ENCODE measurements at places on chromosomes 11 and 22.

DNA sequence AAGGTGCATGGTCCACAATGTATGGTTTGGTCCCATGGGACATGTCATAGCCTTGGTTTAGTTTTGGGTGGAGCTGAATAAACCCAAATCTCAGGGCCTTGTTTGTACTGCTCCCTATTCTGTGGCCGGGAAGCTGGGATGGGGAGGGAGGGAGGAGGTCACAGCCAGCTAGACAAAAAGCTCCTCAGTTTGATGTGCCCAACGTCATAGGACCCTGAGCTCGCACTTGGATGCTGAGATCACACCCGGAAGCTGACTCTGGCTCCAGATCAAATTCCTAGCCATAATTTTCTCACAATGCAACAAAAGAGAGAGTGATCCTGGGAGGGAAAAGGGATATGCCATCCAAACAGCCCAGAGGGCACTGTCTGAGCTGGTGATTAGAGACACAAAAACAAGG is 1.5 kb downstream of the HSPB2 start:
- DNase-seq = no peak

DNA sequence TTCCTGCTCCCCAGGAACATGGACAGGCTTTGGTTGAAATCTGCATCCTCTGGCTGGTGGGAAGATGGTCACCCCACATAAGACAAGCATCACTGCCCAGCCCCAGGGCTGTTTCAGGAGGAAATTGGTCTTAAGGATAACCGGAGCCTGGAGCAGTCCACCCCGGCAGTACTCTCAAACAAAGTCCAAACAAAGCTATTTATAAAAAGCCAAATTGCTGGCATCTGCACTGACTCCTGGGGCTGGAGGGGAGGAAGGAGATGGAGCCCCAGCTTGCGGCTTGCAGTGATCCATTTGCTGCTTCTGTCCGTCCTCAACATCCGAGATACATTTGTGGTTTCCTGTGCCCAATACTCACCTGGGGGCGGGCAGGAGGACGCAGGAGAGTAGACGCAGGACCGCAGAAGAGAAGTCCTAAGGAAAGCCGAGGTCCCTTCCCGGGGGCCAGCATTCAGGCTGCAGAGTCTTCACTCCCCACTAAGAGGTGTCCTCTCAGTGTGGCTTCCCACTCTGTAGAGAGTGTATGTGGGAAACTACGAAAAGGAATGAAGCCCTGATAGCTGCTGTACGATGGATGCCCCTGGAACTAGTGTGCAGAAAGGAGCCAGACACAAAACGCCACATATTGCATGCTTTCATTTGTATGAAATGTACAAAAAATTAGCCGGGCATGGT is 107.3 kb upstream of the FGF3 start:
- DNase-seq = no peak

GRCh38 chr22:49433717-49434611 is 393.7 kb downstream of the BRD1 start:
- DNase-seq = no peak

DNA sequence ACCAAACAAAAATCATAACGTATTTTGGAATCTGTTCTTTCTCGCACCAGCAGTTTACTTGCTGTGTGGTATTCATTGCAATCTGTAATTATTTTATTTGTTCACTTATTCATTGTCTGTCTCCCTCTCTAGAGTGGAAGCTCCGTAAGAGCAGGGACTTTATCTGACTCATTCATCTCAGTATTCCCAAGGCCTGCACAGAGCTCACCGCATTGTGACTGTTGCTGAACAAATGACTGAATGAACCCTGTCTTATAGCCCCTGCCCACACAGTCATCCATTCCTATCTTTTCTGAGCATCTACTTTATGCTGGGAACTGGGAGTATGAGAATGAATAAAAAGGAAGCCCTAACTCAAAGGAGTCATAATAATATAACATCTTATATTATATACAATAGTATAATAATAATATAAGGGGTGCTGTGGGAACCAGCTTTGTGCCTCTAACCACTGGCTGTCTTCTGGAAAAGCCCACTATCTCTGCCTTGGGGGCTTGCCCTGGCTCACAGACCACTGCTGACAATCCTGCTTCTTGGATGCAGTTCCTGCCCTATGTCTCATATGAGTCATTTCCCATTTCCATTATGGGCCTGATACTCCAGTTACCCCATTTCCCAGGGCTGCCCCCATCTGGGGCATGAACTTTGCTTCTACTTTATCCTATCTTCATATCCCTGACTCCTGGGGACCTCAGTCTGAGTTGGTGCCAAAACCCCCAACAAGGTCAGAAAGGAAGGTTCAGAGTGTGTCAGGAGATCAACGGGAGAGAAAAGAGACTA is 11.0 kb downstream of the XRRA1 start:
- DNase-seq = no peak

GRCh38 chr11:14542324-14542723 is 22.1 kb upstream of the PSMA1 start:
- no peak for DNase-seq

DNA sequence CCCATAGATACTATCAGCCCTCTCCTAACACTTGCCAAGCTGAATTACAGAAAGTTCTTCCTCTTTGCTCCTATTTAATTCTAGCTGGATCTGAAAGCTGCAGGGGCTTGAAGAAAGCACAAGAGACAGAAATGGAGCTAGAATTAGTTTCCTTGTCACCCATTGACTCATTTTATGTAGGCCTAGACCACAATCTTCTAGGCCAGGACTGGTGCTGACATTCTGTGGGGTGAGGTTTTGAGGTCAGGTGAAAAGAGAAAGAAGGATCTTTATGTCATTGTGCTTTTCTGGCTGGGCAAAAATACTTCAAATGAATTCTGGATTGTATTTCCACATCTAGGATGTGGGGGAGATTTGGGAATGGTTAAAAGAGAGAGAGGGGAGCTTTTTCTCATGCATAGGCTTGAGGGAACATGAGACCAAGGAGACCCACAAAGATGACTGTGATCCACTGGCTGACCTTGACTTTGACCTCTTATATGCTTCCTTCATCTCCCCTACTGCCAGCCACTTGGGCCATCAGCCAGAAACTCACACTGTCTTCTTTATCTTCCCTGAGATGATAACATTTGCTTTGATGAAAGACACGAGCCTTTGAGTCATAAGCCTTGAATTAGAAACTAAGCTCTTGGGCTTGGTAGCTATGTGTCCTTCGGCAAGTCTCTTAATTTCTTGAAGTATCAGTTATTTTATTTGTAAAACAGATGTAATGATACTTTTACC is 274.9 kb upstream of the CADM1 start:
- DNase-seq = no peak

DNA sequence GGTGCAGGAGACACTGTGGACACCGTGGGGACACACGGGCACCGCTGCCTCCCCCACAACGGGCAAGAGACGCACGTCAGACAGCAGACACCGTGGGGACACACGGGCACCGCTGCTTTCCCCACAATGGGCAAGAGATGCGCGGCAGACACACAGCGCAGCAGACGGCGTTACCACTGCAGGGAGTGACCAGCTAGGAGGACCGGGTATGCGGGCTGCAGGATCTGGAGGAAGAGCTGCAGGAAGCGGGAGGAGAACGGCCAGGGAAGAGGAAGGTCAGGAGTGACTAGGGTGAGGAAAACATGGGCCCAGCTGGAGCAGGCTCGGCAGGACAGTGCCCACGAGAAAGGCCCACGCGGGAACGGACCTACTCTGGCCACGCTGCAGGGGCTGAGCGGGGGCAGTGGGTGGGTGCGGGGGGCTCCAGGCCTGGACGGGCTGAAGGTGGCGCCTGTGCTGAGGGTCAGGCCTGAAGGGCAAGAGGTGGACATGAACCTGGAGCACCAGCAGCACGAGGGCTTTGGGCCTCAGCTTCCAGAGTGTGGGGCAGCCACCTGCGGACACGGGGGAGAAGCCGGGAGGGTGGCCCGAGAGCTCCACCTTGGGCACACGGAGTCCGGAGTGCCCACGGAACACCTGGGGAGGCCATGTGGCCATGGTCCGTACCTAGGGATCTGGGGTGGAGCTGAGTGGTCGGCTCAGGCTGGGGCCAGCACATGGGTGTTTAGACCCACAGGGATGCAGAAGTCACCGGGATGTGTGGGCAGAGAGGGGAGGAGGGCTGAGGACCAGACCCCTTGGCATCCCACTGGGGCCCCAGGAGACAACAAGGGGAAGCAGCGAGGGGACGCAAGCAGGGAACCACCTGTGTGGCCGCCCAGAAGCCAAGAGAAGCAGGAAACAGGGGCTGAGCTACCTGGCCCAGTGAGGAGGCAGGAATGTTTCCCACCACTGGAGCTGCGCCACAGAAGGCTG is 16.5 kb downstream of the TOLLIP start:
- no peak for DNase-seq

DNA sequence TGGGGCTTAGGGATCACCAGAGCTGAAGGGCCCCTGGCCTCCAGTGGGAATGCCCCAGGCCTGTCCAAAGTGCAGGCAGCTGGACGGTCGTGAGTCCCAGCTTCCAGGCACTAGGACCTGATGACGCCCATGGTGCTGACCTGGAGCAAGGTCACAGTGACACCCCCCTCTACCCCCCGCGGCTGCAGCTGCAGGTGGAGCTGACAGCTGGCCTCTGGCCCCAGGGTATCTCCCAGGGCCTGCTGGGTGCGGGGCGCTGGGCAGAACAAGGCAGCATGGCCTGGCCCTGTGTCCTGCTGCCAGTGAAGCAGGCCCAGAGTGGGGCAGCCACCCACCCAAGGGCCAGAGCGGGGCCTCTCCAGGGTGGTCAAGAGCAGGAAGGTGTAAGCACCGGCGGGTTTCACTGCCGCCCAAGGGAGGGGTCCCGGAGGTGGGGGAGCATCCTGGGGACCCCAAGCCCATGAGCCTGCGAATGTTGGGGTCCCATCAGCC is 553 bp upstream of the TCIRG1 start:
- DNase-seq = no peak

DNA sequence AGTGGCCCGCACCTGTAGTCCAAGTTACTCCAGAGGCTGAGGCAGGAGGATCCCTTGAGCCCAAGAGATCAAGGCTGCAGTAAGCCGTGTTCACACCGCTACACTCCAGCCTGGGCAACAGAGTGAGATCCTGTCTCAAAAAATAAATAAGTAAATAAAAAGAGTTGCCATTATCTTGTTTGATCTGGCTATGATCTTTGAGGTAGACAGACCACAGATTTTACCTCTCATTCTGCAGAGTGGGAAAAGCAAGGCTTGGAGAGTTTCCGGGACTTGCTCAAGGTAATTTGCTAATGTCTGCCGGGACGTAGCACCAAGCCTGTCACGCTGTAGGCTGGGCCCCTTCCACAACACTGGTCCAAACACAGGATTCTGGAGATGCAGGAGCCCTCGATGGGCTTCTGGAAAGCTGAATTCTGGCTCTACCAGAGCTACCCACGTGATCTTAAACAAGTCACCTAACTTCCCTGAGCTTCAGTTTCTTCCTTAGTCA is 6.8 kb downstream of the GRAP2 start:
- DNase-seq = no peak

DNA sequence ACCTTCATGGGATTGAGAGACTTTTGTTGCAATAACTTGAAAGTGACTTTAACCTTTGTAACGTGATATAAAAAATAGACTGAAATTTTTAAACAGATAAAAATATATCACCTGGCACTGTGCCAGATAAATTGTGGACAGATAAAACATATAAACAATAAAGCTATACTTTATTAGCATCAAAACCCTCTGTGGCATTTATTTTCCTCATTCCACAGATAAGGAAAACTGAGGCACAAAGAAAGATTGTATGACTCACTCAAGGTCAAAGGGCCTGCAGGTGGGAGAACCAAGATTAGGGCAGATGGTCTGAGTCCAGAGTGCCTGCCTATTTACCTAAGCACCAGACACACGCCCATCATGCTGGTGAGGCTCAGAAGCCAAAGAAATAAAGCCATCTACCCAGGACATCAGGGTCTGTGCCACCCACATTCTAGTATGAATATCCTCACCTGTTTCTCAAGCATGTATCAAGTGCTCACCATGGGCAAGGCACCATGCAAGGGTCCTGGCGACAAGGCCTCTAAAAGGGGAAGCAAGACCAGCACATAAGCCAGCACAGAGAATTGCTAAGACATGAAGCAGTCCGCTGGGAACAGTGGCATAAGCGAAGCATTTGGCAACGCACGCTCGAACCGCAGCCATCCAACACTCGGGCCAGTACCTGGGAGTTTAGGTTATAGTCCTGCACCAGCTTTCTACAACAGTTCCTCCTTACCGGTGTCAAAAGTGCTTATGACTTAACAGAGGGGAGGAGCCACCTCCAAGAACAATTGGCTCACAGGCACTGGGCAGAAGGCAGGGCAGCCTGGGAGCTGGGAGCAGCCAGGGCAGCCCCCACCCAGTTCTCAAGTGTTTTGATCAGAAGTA is 17.6 kb downstream of the MYH9 start:
- no peak for DNase-seq

- DNase-seq = no peak
Measured at GRCh38 chr11:65424205-65425104, 1.9 kb downstream of the NEAT1 start.

DNA sequence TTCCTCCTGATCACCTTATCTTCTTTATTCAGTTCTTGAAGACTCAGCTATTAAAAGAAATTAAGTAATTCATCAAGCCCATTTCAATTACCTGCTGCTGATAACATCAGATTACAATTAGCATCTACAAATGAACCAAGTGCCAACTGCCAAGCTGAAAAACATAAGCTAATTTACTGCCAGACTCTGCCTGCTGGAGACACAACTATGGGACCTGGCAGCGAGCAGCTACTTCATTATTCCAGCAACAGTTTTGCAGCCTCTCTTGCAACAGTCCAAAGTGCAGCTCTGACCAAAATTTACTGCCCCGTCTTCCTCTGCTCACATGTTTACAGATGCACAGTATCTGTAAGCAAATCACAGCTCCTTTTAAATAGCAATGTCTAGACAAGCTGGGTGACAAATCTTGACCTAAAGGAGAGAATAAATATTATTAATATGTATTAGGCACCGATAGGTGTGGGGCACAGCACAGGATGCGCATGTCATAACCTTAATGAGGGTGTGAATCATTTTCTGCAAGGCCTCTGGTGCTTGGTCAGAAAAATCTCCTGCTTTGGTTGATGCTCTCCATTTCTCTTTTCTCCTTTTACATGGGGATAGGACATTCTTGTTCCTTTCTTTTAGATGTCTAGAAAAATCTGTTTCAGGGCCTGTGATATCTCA is 232.2 kb upstream of the PITPNB start:
- no peak for DNase-seq

DNA sequence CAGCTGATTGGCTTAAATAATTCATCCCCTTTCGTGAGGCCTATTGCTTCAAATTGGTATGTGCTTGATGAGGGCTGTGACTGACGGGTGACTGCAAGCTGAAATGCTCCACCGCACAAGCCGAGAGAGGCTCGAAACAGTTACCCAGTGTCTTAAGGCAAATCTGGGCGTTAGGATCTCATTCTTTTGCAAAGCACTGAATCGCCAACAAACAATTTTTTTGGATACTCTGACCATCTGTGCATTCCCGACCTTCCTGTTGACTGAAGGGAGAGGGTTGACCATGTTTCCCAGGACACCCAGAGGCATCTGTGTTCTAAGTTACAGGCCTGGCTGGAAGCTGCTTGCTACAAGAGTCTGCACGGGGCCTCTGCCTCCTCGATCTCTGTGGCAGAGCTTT is 32.1 kb downstream of the CACNG2 start:
- no peak for DNase-seq

- no peak for DNase-seq
Measured at GRCh38 chr11:18011633-18012032, 1.2 kb downstream of the SERGEF start.

GRCh38 chr11:78788533-78788932 is 213.9 kb upstream of the NARS2 start:
- no peak for DNase-seq
